ENCODE measurements at places on chromosomes 5 and 9.

GRCh38 chr5:72656756-72657513, 149.7 kb upstream of the ZNF366 start:
- DNase-seq, result no peak

GRCh38 chr5:23084815-23085214, 231.7 kb upstream of the CDH12 start:
- no peak for DNase-seq

GRCh38 chr5:138033907-138034306, 1.0 kb upstream of the FAM13B start:
- DNase-seq, result no peak

GRCh38 chr9:106872641-106873040, 9.7 kb downstream of the ZNF462 start:
- DNase-seq, result no peak

GRCh38 chr9:136534366-136534765, 11.5 kb downstream of the NOTCH1 start:
- DNase-seq, result no peak

- no peak for DNase-seq
These were observed 7.3 kb downstream of the PRR7 start for GRCh38 chr5:177453852-177454396.

All from AG04450 (cell line).